ENCODE measurements at places on chromosomes 3 and 15.
A peak's percentile ranks its signal among the peaks of the same experiment; 100 is the strongest.

GRCh38 chr3:38662544-38662943 is 13.1 kb upstream of the SCN5A start:
- no peak for DNase-seq

DNA sequence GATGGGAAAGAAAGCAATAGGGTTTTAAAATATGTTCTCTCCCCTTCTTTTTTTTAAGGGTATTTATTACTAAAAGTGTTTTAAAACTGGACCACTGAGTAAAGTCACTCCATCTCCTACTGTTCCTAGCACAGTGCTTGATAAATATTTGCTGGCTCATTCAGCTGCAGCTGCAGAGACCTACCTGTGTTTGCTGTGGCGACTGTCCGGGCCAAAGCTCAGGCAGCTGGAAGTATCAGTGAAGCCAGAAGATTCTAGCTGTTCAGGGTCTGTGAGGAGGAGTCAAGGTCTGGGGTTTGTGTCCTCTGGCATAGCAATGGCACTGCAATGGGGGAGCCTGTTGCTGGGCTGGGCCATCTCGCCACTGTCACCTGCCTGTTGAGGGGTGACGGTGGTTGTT is 109.9 kb downstream of the RPLP1 start:
- peak; percentile 73 for DNase-seq

DNA sequence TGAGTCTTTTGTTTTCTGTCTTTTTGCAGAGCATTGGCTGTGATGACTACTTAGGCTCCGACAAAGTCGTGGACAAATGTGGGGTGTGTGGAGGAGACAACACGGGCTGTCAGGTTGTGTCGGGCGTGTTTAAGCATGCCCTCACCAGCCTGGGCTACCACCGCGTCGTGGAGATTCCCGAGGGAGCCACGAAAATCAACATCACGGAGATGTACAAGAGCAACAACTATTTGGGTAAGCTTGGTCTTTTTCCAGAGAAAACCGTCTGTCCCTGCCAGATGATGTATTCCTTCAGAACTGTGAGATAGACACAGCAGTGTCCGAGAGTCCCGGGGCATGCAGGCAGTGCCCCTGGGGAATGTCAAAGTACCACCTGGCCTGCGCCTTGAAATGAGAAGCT is 149.9 kb upstream of the NR2E3 start:
- no peak for DNase-seq

DNA sequence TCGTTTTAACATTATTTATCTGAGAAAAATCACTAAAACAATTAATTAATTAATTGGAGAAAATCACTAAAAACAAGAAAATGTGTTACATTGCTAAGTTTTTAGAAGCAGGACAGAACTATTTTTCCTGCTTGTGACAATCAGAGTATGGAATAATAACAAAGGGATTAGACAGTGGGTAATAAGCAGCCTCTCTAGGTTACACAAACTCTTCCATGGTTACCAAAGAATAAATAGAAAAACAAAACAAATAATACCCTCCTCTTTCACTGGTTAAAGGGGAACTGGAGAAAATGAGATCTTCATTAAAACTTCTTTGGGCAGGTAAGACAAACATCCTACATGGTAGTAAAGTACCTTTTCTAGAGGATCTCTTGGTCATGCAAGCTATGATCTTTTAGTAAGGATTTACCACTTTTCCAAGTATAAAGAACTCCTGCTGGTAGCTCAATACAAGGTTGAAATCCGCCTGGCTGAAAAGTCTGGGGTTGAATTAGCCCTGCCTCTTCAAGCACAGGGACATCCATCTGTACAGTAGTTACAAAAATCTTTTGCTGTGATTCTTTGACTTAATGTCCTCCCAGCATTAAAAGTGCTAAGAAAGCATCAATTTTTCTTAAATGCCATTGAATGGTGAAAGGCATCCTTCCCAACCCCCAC is 2.5 kb upstream of the PLCH1 start:
- DNase-seq, result no peak

Measured in prostate gland (tissue), 2 donors.